ENCODE measurements at places on chromosomes 1 and 21.
A peak's percentile ranks its signal among the peaks of the same experiment; 100 is the strongest.

DNA sequence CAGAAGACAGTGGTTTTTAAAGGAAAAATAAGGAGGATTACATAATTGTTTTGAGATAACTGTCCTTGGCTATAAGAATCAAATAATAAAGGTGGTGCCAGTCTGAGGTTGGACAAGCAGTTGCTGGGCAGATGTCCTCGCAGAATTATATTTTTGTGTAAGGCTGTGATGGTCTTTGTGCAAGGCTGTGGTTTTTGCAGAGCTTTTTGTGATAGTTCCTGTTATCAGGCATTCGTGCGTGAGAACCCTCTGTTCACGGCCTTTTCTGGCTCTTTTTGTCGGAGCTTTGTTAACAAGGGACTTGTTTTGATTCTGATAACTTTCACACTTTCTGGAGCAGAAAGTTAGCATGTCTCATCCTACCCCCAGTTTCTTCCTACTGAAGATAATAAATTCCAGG, 33.4 kb downstream of the SH3BP5L start:
- DNase-seq, result peak; percentile 27

GRCh38 chr1:226577401-226578180, 29.0 kb downstream of the STUM start:
- no peak for DNase-seq

DNA sequence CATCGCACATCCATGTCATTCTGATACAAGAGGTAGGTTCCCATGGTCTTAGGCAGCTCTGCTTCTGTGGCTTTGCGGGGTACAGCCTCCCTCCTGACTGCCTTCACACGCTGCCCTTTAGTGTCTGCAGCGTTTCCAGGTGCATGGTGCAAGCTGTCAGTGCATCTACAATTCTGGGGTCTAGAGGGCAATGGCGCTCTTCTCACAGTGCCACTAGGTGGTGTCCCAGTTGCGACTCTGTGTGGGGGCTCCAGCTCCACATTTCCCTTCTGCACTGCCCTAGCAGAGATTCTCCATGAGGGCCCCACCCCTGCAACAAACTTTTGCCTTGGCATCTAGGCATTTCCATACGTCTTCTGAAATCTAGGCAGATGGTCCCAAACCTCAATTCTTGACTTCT, 138.2 kb upstream of the BRINP3 start:
- no peak for DNase-seq

GRCh38 chr1:20160034-20160433, 20.9 kb downstream of the PLA2G2F start:
- DNase-seq, result no peak

DNA sequence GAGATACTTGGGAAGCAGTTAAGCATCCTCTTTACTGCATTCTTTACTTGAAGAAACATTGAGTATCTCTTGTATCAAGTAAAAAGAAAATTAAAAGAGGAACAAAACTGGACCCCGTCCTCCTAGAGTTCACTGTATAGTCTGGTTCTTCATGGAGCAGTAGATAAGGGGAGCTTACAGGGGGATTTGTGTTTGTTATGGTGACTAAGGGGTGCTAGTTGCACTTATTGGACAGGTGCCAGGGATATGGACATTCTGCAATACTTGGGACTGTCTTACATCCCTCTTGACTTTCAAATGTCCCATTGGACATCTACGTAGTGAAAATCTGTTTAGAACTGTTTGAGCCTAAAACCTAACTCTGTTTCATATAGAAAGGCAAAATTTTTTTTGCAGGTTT, 67.2 kb downstream of the ALG14 start:
- peak; percentile 12 for DNase-seq

- DNase-seq, result peak; percentile 47
Measured at GRCh38 chr1:89929467-89930063, 65.3 kb upstream of the ZNF326 start.

DNA sequence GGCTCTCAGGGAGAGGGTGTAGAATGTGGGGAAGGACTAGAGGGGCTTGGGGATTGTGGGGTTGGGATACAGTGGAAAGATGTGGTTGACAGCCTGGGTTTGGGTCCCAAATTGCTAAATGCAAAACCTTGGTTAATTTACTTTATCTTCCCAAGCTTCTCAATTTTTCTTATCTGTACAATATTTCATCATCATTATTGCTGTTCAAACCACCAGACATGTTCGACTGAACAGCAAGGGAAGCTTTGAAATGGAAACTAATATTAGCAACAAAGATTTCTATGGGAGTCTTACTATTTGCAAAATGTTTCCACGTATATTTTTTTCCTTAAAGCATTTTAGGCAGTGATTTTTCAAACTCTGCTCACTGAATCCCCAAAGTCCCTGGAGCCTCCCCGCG, 67.0 kb upstream of the KAZN start:
- no peak for DNase-seq

DNA sequence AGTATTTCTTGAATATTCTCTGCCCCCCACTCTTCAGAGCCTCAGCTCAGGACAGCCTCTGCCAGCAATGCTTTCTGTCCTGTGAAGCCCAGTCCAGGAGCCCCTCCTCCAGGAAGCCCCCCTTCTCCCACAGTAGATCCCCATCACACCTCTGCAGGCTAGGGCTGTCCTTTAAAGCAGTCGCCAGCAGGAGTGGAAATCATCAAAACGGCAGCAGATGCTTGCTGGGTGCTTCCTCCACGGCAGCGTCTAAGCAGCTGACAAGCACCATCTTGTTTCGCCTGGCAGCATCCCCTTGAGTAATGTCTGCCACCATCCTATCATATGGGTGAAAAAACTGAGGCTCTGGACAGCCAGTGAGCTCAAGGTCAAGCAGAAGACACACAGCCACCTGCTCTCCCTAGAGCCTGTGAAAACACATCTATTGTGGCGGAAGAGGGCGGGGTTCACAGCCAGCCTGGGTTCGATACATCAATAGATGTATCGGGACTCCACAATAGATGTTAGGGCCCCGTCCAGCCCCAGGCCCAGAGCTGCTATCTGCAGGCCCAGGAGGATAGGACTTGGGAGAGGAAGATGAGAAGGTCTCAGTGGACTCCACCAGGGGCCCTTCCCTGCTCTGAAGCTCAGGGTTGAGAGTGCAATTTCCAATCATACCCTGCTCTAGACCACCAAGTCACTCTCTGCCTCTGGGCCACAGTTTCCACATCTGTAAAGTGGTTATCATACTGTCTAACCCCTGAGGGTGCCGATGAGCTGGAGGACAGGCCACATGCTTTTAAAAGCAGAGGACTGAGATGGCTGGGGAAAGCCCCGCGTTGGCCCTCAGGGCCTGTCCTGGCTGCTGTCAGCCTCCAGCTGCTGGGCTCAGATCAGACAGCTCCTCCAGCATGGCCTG, 17.5 kb downstream of the RUNX3 start:
- peak; percentile 11 for DNase-seq

GRCh38 chr1:152546704-152547103, 19.9 kb downstream of the LCE3E start:
- peak; percentile 5 for DNase-seq

GRCh38 chr1:29251164-29252124, 15.1 kb downstream of the PTPRU start:
- no peak for DNase-seq

GRCh38 chr1:197062692-197063091, 4.4 kb downstream of the F13B start:
- DNase-seq, result no peak

GRCh38 chr1:14064649-14065442, 364.9 kb downstream of the PRDM2 start:
- DNase-seq, result no peak

DNA sequence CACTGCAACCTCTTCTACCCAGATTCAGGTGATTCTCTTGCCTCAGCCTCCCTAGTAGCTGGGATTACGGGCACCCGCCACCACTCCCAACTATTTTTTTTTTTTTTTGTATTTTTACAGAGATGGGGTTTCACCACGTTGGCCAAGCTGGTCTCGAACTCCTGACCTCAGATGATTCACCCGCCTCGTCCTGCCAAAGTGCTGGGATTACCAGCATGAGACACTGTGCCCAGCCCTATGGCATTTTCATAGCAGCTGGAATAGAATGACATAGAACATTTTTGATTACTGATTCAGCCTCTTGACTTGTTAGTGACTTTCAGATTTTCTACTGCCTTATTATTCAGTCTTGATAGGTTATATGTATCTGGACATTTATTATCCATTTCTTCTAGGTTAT, 1046.2 kb downstream of the AMY1C start:
- no peak for DNase-seq

DNA sequence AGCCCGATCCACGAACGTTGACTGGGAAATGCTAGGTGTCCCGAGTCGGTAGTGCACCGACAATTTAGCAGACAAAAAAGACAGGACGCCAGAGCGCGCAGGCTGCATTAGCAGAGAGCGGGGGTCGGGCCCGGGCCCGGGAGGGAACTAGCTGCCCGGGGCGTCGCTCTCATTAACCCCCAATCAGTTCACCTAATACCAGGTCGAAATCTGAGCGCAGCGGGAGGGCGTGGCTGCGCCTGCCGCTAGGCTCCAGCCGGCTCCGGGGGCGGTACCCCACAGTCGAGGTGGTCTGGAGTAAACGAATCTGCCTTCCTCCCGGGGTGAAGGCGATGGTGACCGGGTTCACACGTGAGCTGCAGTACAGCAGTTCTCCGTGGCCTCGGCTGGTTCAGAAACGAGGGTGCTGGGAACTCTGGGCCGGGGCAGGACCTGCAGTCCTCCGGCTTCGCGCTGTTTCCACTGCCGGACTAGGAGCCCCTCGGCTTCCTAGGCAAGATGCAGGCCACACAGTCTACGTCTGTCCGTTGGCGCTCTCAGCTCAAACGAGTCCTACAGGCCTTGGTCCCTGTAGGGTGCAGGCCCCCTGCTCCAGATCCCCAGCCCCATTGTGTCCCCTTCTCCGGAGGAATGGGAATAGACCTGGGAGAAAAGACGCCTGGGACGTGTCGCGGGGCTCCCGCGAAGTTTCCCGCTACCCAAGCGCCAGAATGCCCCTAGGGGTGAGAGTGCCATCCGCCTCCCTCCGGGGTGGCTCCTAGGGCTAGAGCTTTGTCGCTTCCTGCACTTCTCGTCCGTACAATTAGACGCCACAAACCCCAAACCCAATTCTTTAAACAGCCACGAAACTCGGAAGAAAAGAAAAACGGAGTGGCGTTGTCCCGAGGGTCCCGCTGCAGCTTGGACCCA, 2.0 kb downstream of the GFI1 start:
- peak; percentile 71 for DNase-seq

GRCh38 chr1:46333300-46334029, 7.1 kb upstream of the NSUN4 start:
- DNase-seq, result peak; percentile 85

DNA sequence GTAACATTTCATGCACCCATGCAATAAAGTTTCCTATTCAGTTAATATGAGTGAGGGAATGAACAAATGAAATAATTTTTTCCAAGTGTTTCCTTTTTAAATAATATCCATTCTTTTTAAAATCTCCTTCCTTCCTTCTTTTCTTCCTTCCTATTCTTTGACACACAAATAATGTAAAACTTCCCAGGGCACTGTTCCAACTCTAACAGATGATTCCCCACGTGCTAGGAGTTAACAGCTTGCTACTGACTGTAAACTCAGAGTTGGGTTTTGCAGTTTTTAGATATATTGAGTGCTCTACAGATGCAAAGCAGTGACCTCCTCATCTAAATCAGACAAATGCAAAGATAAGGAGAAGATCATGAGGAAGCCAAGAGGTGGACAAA, 54.0 kb upstream of the POU2F1 start:
- no peak for DNase-seq

GRCh38 chr1:44857446-44857845, 14.4 kb upstream of the PTCH2 start:
- DNase-seq, result no peak

GRCh38 chr21:42461881-42462877, 33.8 kb downstream of the RSPH1 start:
- peak; percentile 44 for DNase-seq

DNA sequence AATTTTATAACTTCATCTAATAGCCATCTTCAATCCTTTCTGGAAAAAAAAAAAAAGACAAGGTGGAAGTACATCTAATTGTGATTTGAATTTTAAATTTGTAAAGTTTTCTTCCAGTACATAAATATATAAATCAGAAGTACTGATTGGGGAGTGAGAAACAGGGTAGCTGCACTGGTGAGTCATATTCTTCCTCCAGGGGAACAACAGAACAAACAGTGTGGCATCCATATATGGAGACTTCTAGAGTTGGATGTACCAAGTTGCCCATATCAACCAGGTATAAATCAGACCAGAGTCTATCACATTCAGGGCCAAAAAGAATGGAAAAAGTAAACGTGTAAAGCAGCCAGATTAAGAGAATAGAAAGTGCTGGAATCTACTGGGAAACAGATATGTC, 66.0 kb upstream of the NRIP1 start:
- DNase-seq, result no peak

GRCh38 chr21:32558106-32558505, 27.2 kb downstream of the TCP10L start:
- no peak for DNase-seq

- peak; percentile 44 for DNase-seq
Measured at GRCh38 chr1:89065079-89065868, at the start of gene GBP1. GBP1 (minus strand) TSS chr1:89065208; CDS start chr1:89063234, 1,974 bp downstream.

- DNase-seq, result no peak
Measured at GRCh38 chr21:46078322-46078977, 19.5 kb upstream of the COL6A2 start.

DNA sequence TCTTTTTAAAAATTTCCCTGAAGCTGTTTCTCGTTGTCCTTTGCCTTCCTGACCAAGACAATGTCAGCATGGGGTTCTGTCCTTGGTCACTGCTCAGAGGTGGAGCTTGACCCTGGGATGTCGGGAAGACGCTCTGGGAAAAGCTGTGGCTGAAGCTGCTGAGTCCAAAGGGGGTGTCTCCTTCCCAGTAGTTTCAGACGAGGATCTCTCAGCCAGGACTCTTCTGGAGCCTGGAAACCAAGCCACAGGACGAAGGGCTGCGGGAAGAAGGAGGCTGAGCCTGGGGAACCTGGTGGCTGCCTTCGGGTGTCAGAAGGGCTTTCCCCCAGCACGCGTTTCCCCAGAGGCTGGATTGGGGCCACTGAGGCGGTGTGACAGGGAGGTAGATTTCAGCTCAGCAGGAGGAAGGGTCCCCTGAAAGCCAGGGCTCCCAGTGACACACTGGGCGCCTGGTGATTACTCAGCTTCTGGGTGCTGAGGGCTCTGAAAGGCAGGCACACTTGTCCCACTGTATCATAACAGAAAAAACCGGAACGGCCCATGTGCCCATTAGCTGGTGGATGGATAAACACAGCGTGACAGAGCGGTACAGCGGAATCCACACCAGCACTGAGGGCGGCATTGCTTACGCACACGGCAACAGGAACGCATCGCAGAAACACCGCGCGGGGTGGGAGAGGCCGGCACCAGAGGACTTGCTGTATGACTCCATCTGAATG, 5.0 kb upstream of the KRTAP12-1 start:
- no peak for DNase-seq

DNA sequence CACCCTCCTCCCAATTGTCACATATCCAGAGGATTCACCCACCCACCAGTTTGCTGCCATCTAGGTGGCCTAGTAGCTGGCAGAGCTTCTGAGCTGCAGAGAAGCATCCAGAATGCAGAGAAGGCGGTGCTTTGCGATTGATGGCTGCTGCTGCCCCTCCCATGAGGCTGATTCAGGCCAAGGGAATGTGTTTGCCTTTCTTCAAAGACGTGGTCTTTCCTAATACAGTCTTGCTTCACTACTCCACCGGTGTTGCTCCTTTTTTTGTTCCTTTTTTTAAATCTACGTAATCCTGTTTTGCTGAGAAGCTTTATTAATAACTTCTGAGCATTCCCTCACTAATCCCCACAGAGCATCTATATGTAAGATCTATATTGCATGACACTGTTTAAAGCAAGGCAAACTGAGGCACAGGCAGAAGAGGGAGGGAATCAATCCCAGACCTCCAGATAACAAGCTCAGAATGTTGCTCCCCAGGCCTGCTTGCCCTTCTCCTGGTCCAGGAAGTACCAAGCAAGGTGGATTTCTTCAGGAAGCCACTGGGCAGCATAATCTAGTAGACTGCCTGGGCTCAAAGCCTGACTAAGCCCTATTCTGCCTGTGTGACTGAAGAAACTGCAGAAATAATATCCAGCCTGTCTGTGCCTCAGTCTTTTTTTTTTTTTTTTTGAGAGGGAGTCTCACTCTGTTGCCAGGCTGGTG, 275.5 kb upstream of the FMN2 start:
- DNase-seq, result peak; percentile 70

Data from hematopoietic multipotent progenitor cell treated with erythropoietin and hydrocortisone succinate and interleukin-3 and kit ligand, for 4 days (in vitro differentiated cells).